ENCODE measurements at places on chromosomes 1 and 21.
A peak's percentile ranks its signal among the peaks of the same experiment; 100 is the strongest.

DNA sequence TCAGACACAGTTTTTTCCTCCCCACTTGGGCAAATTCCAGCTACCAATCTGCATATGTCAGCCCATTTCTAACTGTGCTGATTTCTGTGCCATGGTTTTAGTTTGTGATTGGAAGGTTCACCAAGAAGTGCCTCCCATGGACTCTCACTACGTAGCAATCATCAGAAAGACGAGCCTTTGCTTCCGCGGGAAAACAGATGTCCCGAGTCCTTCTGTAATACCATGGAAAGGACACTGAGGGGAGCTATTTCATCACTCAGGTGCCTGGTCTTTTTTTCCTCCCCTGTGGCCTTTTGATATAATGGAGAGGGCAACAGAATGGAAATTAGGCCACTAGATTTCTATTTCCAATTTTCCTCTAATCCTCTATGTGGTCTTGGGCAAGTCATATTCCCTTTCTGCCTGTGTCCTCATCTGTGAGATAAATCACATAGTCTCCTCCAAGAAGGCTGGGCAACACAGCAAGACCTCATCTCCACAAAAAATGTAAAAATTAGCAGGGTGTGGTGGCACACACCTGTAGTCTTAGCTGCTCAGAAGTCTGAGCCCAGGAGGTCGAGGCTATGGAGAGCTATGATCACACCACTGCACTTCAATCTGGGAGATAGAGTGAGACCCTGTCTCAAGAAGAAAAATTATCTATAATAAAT lies 24.8 kb downstream of the LEMD1 start:
- DNase-seq = no peak

DNA sequence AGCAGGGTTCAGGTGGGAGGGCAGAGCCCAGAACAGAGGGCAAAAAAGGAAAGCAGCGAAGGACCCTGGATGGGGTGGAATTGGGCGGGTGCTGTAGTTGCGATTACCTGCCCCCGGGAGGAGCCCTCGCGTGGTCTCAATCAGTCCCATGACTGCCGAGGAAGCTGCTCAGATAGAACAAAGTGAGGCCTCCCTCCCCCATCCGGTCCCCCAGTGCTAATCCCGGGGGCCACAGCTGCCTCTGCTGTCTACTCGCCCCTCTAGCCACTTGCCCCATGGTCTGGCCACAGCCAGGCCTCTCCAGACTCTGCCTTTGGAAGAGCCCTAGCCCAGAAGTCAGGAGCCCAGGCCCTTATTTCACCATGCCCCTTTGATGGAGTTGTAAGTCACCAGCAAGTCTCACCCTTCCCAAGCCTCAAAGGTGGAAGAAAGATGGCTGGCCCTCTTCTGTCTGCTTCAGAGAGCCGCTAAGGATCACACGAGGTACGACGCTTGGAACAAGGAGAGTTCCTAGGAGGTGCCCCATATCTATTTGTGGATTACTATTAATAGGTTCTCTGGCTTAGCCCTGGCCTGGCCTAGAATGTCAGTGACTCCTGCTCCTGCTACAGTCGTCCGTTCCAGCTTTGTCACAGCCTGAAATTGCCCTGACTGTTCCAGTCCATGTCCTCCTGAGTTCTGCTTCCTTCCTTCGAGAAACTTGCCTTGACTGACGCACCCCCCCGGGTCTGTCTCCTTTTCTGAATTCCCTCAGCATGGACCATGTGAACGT lies 16.4 kb downstream of the ECHDC2 start:
- DNase-seq = no peak

GRCh38 chr1:223331929-223332328 lies 32.0 kb downstream of the SUSD4 start:
- DNase-seq = no peak

GRCh38 chr1:151458802-151459330 lies 428 bp downstream of the POGZ start:
- peak; percentile 64 for DNase-seq

- no peak for DNase-seq
Observed at GRCh38 chr1:204373911-204374310, 14.2 kb upstream of the PLEKHA6 start.

All from GOT3 (cell line).